ENCODE measurements at places on chromosomes 16 and 17.

GRCh38 chr17:35775583-35775982, 14.9 kb downstream of the C17orf50 start:
- no peak for DNase-seq

DNA sequence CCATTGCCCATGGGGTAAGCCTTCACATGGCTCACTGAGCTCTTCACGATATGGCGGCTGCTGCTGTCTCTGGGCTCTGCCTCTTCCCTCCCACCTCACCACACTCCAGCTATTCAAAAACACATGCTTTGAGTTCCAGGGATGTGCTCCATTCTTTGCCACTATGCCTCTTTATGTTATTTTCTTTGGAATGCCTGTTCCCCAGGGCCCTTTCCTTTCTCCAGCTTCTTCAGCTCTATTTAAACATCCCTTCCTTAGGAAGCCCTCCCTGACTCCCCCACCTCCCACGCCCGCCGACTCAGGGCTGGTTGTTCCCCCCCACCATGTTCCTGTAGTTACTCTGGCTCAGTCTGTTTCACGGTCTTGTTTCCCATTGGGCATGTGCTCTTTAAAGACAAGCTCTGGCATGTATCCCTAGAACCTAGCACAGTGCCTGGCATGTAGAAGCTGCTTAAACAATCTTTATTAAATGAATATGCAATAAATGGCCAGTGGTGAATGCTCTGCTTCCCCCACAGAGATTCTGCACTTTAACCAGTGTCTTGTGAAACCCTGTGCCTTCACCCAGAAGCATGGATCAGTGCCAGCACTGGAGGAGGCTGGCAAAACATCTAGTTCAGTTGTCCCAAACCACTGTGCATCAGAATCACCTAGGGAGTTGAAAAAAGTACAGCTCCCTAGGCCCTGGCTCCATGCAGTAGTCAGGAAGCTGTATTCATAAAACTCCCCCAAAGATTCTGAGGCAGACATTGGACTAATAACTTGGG, 6.9 kb downstream of the MYCBPAP start:
- no peak for DNase-seq

DNA sequence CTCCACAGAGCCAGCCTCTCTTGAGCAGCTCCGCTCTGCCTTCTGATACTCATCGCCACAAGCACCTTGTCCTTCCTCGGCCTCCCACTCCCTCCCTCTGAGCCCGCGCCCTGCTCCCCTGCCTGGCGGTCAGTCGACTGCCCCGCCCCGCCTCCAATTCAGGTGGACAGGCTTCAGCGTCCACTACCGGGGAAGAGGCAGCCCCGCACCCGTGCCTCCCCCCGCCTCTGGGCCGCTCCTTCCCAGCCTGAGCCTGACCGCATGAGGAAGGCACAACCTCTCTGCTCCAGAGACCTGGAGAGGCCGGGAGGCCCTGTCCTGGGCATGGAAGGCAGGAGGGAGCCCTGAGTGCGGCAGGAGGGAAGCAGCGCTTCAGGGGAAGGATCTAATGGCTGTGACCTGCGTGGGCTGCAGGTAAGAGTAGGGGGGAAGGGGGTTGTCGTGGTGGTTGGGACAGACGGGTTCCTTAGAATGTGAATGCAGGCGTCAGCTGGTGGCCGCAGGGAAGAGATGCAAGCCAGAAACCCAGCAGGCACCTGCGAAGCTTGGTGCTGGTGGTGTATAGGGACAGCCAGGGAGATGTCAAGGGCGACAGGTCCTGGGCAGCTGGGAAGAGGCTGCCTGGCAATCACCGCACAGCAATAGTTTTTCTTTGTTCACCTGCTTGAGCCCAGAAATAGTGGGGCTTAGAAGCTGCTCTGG, 3.0 kb upstream of the SLC6A4 start:
- no peak for DNase-seq

DNA sequence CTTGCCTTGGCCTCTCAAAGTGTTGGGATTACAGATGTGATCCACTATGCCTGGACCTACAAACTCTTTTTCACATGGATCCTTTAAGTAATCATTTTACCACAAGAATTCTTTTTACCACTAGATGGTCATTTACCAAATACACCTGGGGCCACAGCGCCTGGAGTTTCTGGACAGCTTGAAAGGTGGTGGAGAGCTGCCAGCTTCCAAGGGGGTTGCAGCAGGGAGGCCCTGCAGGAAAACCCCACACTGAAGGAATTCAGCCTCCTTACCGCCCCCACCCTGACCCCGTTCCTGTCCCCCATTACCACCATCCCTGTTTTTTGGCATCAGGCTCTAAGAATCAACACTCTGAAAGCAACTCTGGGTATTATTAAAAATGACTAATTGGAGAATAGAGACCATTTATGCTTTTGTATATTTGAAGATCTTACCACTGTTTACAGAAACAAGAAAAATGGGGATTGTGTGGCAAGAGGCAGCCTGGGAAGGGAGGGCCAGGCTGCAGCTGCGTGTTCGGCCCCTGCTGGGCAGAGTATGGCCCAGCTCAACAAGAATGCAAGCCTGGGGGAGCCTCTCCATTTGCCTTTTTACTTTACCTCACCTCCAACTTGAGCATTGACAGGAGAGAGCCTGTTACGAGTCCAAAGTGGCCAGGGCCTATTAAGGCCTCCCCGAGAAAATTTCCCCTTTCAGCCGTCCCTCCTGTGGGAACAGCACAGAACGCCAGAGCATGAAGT, 209.9 kb downstream of the ZFHX3 start:
- no peak for DNase-seq

GRCh38 chr16:64397945-64398508, 723.8 kb downstream of the CDH11 start:
- no peak for DNase-seq

DNA sequence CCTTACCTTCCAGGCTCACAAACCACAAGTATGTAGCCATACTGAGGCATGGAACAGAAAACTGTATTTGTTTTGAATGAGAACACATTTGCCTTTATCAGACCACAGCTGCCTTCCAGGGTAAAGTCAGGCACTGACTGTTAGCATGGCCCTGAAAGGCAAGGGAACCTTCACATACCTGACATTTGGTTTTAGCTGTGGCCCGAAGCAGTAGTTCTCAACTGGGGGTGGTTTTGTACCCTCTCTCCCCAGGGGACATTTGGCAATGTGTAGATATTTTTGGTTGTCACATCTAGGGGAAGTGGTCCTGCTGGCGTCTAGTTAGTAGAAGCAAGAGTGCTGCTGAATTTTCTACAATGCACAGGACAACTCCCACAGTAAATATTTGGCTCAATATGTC, 9.2 kb downstream of the HERPUD1 start:
- no peak for DNase-seq

- no peak for DNase-seq
These were observed 61.4 kb upstream of the COX10 start for GRCh38 chr17:14007951-14008350.

DNA sequence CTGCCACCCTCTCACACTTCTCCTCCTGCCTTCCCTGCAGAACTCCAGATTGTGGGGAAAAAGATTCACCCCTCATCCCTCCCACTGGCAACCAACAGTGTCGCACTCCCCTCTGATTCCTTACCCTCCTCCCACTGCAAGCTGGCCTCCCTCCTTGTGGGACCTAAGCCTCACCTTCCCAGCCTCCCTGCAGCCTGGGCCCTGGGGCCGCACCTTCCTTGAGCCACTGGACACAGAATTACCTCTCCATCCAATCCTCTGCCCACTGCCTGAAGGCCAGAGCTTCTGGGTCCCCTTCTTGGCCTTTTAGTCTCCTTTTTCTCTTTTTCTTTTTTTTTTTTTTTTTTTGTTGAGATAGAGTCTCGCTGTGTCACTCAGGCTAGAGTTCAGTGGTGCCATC, 33.9 kb downstream of the NGFR start:
- DNase-seq = no peak

DNA sequence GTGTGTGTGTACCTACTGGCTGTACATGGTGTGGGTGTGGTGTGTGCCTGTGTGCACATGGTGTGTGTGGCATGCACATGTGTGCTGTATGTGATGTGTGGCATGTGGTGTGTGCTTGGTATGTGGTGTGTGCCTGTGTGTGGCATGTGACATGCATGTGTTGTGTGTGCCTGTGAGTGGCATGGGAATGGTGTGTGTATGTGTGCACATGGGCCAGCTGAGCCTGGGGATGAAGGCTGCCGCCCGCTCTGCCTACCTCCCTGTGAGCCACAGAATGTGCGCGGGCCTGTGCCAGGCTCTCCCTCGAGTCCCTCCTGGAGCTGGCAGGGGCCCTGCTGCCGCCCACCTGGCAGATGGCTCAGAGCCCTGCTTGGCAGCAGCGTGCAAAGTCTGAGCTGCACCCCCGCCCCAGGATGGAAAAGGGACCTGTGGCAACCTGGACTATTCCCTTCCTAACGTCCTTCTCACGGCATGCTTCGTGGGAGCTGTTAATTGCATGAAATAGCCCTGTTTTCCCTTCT, 9.3 kb downstream of the PRSS27 start:
- no peak for DNase-seq

- no peak for DNase-seq
These were observed 57.7 kb upstream of the MAP3K14 start for GRCh38 chr17:45374501-45374900.

- no peak for DNase-seq
These were observed 12.1 kb upstream of the ZFHX3 start for GRCh38 chr16:73059779-73060615.

GRCh38 chr16:49816875-49817274, 39.0 kb downstream of the ZNF423 start:
- no peak for DNase-seq

DNA sequence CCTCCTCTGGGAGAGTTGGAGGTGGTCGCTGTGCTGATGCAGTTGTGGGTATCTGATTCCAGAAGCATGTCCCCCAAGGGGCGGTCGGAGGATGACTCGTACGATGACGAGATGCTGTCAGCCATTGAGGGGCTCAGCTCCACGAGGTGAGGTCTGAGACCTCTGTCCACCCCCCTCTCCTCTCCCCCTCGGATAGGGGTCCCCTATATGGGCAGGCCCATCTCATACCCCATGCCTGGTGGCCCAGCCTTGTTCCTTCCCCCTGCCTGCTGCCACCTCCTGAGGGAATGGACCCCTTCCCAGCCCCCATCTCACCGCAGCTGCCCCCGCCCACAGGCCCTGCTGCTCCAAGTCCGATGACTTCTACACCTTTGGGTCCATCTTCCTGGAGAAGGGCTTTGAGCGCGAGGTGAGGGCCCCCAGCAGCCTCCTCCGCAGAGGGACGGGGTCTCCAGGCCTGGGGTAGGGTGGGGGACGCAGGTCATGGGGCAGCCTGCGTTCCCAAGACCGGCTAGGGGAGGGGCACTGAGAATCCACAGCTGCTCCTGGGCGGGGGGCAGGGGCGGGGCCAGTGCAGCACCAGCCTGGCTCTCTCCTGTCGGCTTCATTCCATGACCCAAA, 39.2 kb downstream of the ADCY7 start:
- no peak for DNase-seq

DNA sequence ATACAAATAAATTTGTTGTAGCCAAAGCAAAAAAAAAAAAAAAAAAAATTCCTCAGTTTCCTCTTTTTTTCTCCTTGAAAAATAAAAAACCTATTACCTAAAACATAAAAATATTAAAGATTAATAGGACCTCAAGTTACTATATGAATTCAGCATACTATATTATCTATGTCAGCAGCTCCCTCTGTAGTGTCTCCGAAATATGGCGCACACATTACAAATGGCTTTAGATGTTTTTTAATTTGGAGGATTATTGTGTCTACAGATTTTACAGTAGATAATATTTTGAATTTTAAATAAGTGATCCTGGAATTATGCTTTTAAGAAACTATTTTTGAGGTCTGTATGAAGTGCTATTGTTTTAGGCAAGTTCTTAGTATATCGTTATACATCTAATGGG, 94.4 kb downstream of the NLK start:
- no peak for DNase-seq

DNA sequence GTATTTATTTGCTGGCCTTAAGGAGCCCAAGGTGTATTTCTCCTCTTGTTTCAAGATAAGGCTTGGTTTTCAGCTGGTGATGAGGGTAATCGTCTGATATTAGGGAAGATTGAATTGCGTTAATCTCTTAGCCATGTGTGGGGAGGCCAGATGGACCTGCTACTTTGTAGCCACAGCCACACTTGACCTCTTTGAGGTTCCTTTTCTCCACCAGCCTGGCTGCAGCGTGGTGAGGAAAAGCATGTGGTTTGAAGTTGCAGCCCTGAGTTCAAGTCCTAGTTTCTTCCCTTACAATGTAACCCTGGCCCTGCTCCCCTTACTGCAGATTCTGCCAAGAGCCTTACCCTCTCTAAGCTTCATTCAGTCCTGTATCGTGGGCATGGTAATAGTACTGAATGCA, 3.1 kb downstream of the MINK1 start:
- no peak for DNase-seq

DNA sequence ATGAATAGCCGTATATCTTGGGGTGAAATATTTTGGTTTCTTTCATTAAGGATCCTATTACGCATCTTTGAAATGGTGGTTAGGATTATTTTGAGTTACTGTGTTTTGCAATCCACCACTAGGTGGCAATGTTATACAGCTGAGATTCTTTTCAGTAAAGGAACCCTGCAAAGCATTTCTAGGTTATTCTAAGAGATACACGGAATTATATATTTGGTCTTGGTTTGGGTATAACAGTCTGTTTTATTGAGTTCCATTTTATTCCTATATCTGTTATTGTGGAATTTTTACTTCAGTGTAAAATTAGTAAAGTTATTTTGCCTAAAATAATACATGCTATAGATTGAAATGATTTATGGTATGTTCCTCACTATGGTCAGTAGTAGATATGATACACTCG, 62.9 kb upstream of the CPHXL start:
- DNase-seq = no peak

GRCh38 chr17:28118362-28118761, 75.9 kb downstream of the NLK start:
- DNase-seq = no peak

Data from stimulated activated CD8-positive, alpha-beta memory T cell treated with anti-CD3 and anti-CD28 coated beads, Interleukin-7, amount 100 ng/mL, for 48 hours (primary cell).